ENCODE measurements at places on chromosomes 4 and X. TPM values are rescaled to one million over a fixed set of nuclear protein-coding genes. Genes with fewer than 3 reads are reported as not detected.

DNA sequence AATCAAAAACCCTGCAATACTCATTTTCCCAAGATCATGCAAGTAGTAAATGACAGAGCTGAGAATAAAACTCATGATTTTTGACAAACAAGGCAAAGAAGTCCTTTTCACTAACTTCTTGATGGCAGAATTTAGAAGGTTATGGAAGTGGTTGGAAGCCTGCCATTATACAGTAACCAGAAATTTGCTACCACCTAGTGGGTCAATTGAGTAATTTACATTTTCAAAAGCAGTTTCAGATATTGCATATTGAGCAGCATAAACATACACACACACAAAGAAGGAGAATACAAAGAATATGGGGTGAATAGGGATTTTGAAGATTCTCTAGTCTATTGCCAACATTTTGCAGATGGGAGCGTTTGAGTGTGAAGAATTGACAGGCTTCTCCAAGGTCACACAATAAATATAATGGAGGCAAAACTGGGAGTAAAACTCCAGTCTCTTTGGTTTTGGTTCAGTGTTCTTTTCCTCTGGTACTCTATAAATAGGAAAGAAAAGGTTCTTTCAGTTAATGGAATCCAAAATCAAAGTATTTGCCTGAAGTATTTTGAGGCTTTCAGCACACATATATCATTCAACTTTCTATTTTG lies 70.2 kb downstream of the GC start:
- DNase-seq, result no peak

The MAOA gene
- total RNA-seq, result 497 TPM

GRCh38 chr4:142572071-142572470 lies 274.0 kb downstream of the INPP4B start:
- no peak for DNase-seq

DNA sequence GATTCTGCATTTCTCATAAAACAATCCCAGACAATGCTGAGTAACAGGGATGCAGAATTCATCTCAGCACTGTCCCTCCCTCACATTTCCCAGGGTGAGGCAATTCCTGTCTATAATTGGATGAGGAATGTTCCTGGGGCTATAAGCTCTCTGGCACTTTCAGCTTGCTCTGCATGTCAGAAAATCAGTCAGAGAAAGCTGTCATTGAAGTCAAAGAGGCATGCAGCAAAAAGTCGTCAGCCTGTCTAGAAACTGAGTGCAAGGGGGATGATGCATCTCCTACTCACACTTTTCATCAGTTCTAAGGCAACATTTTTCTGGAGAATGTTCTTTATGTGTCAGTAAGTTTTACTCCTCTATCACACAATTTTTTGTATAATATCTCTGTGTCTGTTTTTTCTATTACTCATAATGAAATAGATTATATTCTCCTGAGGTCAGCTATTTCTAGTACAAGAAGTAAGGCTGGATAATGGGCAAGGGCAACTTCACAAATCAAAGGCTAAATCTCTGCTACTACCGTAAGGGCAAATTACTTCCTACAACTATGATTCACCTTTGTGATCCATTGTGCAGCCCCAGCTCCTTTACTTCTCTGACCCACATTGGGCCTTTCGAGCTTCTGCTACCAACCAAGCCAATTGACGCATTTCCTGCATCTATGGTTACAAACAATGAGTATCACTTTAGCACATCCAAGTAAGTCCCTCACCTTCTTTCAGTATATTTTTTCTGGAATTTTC lies 56.0 kb downstream of the TASL start:
- no peak for DNase-seq

- no peak for DNase-seq
Measured at GRCh38 chrX:20197641-20198210, 56.1 kb upstream of the EIF1AX start.

The ANXA3 gene
- total RNA-seq, result 44.8 TPM

The CT83 gene
- not detected for total RNA-seq

- DNase-seq, result no peak
Measured at GRCh38 chr4:107893171-107894137, 37.9 kb upstream of the CYP2U1 start.

- no peak for DNase-seq
Measured at GRCh38 chr4:5753766-5754528, 42.9 kb downstream of the EVC start.

- DNase-seq, result no peak
Measured at GRCh38 chrX:16999275-16999674, 52.8 kb downstream of the REPS2 start.

- peak; percentile 87 for DNase-seq
Measured at GRCh38 chr4:38279650-38280322, 319.6 kb downstream of the PTTG2 start.

DNA sequence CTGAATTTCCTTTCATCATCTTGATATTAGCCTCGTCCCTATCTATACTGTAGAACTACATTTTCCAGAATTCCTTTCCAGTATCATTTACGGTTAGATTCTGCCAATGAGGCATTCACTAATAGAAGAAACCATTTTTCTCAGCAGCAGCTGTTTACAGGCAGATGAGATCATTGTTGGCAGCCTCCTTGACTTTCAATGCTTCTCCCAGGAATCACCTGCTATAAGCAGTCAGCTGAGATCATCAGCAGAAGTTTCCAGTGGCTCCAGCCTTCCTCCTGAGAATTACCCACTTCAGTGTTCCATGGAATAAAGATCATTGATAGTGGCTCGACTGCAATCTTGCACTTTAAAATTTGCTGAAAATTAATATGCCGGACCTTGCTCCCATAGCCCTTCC lies 157.3 kb upstream of the TET2 start:
- no peak for DNase-seq

GRCh38 chr4:169040559-169041261 lies 30.7 kb upstream of the CBR4 start:
- peak; percentile 47 for DNase-seq

GRCh38 chr4:184822356-184822755 lies 3.4 kb downstream of the ACSL1 start:
- DNase-seq, result no peak

The MAGEE1 gene
- total RNA-seq, result 0.64 TPM

The MID1 gene
- 38.5 TPM for total RNA-seq

The TECRL gene
- not detected for total RNA-seq

The SFRP2 gene
- total RNA-seq, result 7.8 TPM

DNA sequence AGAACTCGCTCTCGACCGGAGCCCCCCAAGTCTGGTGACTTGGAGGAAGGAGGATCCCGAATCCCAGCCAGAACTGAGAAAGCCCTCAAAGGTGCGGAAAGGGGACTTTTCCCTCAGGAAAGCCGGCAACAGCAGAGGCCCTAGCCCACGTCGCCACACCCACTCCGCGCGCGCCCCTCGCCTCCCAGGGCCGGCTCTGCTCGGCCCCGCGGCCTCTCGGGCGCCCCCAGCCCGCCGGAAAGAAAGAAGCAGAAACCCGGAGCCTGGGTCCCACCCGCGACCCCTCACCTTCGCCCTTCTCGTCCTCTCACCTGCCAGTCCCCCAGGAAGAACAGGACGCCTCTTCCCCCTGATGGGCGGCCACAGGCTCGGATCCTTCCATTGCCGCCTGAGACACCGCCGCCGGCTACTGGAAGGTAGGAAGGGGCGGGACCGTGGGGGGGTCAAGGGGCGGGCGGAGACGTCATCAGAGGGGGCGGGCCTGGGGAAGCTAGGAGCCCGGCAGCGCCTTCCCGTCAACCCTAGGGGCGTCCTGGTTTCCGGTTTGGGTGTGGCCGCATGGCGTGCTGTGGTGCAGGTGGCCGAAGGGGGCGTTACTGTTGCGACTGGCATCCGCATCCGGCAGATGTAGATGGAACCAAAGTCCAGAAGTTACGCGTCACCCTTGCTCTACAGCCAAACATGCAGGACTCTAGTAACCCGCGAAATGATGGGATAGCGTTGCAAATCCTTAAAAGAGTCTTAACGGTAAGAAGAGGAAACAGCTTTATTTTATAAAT lies at the start of gene UBA6:
UBA6 (minus strand) TSS at position 418 of the 779 bp plus-strand sequence; CDS start at position 382, 36 bp downstream.
- DNase-seq, result peak; percentile 98

DNA sequence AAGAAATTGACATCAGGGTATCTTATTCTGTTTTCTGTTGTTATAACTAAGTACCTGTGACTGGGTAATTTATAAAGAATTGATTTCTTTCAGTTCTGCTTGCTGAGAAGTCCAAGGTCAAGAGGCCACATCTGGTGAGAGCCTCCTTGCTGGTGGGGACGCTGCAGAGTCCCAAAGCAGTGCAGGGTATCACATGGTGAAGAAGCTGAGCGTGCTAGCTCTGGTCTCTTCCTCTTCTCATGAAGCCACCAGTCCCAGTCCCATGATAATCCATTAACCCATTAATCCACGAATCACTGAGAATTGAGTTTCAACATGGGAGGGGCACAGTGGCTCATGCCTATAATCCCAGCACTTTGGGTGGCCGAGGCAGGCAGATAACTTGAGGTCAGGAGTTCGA lies 18.0 kb downstream of the RBMX start:
- no peak for DNase-seq

The RPGR gene
- total RNA-seq, result 7.8 TPM

GRCh38 chrX:72258174-72258573 lies 18.9 kb downstream of the RPS4X start:
- DNase-seq, result no peak

DNA sequence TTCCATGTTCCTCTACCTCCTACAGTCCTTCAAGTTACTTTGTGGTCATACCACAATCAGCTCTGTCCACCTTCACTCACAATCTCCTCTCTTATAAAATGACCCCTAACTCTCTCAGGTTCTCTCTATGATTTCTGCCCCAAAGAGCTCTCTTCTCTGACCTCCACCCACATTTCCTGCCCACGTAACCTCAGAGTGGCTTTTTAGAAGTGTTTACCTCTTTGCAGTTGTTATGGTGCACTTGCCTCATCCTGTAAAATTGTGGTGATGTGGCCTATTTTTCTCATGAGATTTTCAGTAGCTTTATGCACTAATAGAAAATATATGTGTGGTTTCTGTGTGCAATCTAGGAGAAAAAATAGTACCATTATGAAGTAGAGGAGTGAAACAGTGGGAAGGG lies 215.8 kb downstream of the PACRGL start:
- DNase-seq, result no peak

The RIPPLY1 gene
- total RNA-seq, result not detected

- DNase-seq, result no peak
Measured at GRCh38 chr4:48028696-48029095, 12.1 kb downstream of the NIPAL1 start.

- DNase-seq, result no peak
Measured at GRCh38 chr4:38512840-38513239, 151.2 kb upstream of the KLF3 start.

DNA sequence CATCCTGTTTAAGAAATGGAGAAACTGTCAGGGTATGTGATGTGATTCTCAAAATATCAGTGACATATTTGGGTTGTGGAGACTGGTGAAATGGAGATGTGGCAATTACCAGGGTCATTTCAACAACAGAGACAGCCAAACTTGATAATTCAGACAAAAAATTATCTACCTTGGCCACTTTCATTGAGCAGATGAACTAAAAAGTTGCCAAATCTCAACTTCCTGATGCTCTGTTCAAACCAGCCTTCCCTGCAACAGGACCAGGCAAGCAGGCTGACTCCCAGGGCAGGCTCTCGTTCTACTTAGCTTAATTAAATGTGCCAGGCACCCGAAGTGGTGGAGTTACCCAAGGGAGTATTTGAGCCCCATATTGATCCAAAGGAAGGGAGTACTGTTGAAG lies 199.6 kb downstream of the AFF2 start:
- no peak for DNase-seq

- DNase-seq, result no peak
Measured at GRCh38 chr4:108118505-108118904, 50.2 kb downstream of the LEF1 start.

DNA sequence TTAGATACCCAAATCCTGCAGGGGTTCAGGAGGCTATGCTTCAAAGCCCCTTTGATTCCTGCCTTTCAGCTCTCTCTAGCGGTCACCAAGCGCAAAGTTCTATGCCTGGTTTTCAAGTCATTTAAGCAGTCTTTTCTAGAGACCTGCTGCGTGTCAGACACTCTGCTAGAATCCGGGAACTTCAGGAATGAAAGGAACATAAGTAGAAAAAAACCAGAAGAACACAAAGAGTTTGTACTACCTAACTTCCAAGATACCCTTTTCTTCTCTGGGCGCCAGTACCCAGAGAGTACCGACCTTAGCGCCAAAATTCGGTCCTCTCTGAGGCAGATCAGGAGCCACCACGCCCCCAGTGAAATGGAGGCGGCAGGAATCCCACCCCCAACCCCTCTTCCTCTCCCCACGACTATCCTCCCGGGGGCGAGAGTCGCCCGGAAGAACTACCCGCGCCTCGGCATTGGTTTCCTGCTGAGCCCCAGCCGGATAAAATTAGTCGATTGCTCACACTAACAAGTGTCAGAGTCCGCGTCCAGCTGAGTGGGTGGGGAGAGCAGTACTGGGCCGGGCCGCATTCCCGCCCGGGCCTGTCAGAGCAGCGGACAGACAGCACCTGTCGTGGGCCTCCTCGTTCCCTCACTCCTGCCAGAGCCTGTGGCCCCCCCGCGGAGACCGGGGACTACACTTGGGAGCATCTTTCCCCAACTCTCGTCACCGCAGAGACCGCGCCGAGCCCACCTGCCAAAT lies 78.8 kb downstream of the RLIM start:
- DNase-seq, result peak; percentile 73

DNA sequence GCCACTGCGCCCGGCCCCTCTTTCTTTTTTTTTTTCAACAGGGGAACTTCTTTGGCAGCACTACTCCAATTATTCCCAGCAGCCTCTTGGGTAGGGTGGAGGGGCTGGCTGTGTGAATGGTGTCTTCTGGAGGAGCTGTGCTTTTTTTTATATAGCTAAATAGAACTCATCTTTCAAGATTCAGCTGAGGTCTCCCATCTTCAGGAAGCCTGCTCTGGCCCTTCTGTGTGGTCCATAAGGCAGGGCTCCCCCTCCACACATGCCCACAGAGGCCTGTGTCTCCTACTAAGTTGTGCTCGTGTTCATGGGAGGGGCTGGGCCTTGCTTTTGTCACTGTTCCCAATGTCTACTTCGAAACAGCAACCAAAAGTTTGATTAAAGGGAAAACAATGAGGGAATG lies 116.8 kb downstream of the AFAP1 start:
- no peak for DNase-seq

GRCh38 chrX:115413246-115413878 lies 123.8 kb downstream of the LUZP4 start:
- DNase-seq, result no peak

GRCh38 chrX:38277136-38277535 lies 50.2 kb downstream of the RPGR start:
- no peak for DNase-seq

DNA sequence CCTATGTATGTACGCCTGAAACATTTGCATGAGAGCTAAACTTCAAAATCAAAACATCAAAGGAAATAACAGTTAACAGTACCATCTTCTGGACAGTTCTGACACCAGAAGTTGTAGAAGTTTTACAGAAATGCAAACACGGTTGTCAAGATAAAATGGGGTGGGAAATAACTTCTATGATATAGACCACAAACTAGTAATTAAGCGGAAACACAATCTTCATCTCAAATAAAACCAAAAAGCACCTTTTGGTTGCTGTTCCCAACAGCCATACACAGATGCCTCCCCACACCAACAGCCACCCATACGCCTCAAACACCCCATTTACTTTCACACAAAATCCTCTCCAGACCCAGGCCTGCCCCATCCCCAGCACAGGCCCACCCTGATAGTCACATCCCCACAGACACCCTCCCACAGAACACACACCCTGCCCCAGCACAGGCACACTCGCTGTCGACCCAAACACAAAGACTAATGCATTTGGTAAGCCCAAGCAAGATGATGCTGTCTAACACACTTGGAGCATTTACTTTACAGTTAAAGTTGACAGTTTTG lies 64.3 kb downstream of the TAPT1 start:
- no peak for DNase-seq

The TLR3 gene
- total RNA-seq, result 30.4 TPM
